Fibroblast of skin of right quadriceps (primary cell): ENCODE measurements at places on chromosomes 2 and 18.
A peak's percentile ranks its signal among the peaks of the same experiment; 100 is the strongest.

DNA sequence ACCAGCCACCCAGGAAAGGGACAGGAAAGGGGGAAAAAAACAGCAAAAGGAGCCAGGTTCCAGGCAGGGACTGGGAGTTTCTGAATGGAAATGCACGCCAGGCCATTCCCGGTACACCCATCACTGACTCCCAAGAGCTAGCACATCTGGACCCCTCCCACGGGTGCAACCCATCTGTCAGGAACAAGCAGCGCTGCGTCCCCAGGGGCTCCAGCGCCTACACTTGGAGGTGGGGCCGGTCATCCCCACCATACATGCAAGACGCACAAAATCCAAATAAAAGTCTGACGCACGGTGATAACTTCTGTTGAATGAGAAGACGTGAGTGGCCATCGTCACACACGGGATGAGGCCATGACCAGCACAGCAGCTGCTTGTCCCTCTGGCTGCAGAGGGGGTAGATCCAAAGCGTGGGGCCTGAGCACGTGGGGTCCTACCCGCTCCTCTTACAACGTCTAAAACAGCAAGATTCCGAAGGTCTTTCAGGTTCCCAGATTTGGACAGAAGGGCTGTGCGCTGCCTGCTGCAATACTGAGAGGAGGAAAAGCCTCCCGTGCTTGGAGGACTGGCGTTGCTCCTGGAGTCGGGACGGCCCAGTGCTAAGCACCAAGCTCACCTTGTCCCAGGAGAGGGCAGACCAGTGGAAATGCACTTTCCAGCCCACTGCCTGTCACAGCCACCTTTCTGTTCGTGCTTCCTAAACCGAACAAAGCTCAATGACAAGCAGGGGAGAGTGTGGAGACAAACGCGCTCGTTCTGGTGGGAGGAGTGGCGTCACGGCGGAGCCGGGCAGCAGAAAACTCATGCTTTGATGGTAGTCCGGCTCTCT is 68.9 kb downstream of the NDUFA10 start:
- no peak for DNase-seq

DNA sequence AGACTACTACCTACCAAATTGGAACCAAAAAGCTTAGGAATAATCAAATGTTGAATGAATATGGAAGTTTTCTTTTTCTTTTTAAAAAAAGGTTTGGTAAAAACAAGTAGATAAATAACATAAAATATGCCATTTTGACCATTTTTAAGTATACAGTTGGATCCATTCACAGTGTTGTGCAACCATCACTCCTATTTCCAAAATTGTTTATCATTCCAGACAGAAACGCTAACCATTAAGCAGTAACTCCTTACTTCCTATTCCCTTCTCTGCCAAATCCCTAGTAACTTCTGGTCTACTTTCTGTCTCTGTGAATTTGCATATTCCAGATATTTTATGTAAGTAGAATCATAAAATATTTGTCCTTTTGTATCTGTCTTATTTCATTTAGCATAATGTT is 39.8 kb downstream of the CD302 start:
- DNase-seq = no peak

DNA sequence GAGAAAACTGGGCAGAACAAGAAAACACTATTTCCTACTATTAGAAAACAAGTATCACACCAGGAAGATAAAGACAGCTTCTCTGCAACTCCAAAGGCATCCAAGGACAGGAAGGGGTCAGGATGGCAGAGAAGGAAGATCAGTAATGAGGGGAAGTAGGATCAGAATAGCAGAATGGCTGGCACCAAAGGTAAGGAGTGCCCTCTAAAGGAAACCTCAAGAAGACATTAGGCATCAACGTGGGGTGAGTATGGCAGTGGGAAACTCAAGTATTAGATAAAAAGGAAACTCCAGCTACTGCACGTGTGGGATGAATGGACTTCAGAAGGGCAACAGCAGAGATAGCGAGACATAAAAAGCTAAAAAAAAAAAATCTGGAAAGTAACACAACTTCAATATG is 25.9 kb downstream of the HDLBP start:
- DNase-seq = no peak

GRCh38 chr18:64589000-64589399 is 440.1 kb upstream of the LINC00305 start:
- DNase-seq = no peak

- no peak for DNase-seq
Measured at GRCh38 chr2:220220009-220220408, 592.6 kb downstream of the SLC4A3 start.

DNA sequence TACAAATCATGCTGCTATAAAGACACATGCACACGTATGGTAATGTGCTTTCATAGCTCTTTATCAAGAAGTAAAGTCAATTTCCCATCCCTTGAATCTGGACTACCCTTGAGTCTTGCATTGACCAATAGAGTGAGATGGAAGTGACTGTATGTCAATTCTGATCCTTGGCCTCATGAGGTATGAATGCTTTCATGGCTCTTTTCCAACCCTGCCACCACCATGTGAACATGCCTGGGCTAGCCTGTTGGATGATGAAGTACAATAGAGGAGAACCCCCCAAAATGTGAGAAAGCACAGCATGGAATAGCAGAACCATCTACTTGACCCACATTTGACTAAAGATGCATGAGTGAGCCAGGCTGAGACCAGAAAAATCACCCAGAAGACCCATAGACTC is 237.0 kb downstream of the NYAP2 start:
- DNase-seq = no peak

DNA sequence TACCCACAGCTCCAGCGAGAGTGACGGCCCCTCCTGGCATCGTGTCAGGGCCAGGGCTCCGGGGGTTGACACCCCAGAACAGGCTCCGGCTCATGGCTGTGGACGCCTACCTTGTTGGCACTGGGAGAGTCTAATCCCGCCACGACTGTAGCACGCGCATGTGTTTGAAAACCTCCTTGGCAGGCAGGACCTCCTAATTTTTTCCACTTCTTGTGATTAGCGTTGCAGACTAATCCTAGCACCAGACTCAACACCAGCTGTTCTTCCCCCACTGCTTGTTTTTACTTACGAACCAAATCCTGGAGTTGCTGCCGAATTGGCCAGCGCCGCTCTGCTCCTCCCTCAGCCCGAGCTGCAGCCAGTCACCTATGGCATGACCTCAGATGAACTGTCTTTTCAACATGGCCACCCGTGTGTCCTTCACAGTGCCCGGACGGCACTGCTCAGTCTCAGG is 110.7 kb downstream of the KLHL29 start:
- no peak for DNase-seq

DNA sequence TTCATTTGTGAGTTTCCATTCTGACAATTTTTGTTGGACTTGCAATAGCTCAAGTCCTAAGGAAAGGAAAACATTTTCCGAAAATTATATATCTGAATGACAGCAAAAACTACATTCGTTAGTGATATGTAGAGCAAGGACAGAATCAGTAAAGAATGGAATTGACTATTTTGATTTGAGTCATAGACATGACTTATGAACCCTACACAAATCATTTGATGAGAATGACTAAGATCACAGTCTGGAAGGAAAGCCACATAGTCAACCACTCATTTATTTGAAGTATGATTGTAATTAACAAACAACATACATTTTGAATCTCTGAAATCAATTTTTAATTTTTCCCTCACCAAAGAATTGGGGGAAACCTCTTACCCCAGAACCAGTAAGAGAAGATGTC is 231.6 kb upstream of the CRIM1 start:
- DNase-seq = no peak

GRCh38 chr18:49531678-49532153 is 30.1 kb upstream of the LIPG start:
- no peak for DNase-seq

GRCh38 chr18:59878644-59879043 is 21.2 kb upstream of the PMAIP1 start:
- DNase-seq = peak; percentile 30

DNA sequence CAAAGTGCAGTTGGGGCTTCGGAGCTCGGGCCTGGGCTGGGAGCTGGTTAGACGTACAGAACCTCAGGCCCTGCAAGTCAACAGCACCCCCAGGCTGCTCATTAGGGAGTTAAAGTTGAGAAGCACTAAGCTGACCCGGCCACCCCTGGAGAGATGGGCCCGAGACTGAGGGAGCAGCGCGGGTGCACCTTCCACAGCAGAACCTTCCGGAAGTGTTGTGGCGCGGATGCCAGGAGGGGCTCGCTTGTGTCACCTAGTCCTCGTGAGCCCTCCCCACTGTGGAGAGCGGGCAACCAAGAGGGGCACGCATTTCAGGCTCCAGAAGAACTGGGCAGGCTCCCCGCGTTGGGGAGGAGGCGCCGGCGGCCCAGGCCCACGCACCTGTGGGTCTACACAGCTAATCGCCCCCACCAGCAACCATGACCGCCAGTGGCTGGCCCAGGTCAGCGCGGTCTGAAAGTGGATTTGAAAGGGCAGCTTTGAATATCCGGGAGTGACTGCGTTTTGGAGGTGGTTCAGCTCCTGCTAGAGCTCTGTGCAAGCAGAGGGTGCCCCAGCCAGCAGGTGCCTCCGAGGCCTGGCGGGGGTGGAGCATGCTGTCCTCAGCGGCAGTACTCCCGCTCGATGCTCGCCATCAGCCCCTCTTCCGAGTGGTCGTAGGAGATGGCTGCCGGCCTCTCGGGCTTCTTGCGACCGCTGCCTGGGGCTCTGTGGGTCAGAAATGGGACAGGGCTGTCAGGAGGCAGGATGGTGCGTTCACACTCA is 15.1 kb downstream of the KLF11 start:
- no peak for DNase-seq

GRCh38 chr2:196075196-196075595 is 6.6 kb upstream of the DNAH7 start:
- DNase-seq = no peak

- DNase-seq = no peak
Measured at GRCh38 chr2:153963256-153963655, 91.5 kb downstream of the GALNT13 start.

DNA sequence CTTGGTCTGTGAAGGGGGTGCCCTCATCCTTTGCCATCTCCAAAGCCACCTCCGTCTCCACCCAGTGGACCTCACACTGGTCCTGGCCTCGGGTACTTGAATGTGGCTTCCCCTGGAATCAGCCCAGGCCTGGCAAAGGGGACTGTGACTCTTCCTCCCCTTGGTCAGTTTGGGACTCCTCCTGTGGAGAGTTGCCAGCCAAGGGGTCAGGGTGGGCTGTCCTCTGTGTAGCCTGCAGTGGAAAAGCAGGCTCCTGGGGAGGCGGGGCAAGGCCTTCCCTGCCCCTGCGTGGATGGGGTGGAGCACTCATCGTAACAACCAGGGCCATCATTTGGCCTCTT is 59.8 kb downstream of the INHBB start:
- no peak for DNase-seq

DNA sequence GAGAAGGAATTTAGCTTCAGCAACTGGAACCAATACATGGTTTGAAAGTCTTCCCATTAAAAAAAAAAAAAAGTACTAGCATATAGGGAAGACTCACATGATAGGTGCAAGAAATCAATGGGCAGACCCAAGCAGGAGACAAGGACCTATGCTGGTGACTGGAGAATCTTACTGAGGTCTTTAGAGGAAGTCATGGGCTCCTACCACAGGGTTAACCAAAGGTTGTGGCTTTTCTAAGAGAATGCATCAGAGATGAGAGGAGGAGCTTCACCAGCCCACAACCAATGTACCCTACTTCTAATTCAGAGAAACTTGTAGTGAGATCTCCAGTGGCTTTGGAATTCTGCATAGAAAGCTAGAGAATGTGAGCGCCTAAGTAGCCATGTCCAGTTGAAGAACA is 207.4 kb downstream of the NCKAP5 start:
- DNase-seq = no peak

GRCh38 chr2:108257757-108258331 is 18.1 kb downstream of the SULT1C3 start:
- peak; percentile 3 for DNase-seq

DNA sequence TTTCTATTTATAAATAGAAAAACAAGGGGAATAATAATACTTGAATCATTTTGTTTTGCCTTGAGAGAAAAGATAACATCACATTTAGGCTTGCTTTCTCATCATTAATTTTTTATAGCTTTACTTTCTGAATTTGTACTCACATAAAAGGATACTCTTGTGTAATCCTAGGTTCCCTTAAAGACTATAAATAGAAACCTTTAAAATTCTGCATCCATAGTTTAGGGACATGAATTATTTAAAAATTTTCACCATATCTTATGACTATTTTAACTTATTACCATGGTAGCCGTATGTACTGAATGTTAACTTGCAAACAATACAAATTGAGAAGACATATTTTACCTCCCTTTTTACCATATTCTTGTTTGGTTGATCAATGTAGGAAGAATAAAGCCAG is 143.5 kb upstream of the CWC22 start:
- DNase-seq = no peak

DNA sequence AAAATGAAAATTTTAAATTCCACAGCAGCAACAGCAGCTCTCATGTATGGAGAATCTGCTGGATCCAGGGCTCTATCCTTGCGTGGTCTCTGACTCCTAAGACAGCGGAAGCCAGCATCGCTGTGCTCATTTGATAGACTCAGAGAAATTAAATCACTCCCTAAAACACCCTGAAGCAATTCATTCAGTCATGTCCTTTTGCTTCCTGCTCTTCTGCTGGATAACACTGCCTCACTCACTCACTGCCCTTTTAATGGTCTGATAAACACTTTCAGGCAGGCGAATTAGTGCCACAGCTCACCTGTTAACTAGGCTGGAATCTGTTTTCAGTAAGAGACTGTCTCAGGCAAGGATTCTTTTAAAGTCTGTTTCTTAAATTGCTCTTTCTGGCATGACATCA is 10.0 kb downstream of the WIPF1 start:
- DNase-seq = no peak

- DNase-seq = no peak
Measured at GRCh38 chr2:28507796-28508764, 12.2 kb downstream of the PLB1 start.

- DNase-seq = no peak
Measured at GRCh38 chr2:201280191-201281040, 20.1 kb downstream of the CASP8 start.

- DNase-seq = no peak
Measured at GRCh38 chr18:63022429-63023022, 297.0 kb downstream of the BCL2 start.

DNA sequence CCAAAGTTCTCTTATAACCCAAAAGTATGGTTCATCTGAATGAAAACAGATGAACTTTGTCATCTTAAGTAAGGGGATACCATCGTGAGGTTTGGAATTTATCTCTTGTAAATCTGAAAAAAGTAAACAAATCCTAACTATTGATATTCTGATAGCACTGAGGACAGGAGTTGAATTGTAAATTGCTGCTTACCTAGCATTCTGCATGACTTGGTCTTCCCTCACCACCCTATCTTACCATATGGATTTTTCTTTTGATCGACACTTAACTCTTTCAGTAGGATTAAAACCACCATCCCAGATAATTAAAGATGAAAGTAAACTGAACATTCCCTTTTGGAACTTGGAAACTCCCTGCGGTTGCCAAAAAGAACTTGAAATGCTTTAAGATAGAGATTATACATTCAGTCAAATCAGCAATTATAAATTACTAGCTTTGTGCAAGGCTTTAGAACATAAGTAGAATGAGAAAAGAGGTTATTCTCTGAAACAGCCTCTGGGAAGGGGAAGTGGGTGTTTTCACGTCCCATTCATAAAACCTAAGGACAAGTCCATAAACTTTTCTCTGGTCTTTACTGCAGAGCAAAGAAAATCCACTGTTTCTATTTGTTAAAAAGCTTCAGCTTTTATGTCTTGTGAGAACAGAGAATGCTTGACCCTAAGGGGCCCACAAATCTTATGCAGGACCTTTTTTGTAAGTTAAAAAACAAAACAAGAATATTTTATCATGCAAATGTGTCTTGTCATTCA is 49.7 kb upstream of the ZNF397 start:
- no peak for DNase-seq

GRCh38 chr2:209976698-209977385 is 25.6 kb upstream of the RPE start:
- DNase-seq = no peak
